ENCODE measurements at places on chromosomes 3 and 15. TPM values are rescaled to one million over a fixed set of nuclear protein-coding genes. Genes with fewer than 3 reads are reported as not detected.

- DNase-seq, result no peak
These were observed 33.8 kb downstream of the RYR3 start for GRCh38 chr15:33344530-33344929.

DNA sequence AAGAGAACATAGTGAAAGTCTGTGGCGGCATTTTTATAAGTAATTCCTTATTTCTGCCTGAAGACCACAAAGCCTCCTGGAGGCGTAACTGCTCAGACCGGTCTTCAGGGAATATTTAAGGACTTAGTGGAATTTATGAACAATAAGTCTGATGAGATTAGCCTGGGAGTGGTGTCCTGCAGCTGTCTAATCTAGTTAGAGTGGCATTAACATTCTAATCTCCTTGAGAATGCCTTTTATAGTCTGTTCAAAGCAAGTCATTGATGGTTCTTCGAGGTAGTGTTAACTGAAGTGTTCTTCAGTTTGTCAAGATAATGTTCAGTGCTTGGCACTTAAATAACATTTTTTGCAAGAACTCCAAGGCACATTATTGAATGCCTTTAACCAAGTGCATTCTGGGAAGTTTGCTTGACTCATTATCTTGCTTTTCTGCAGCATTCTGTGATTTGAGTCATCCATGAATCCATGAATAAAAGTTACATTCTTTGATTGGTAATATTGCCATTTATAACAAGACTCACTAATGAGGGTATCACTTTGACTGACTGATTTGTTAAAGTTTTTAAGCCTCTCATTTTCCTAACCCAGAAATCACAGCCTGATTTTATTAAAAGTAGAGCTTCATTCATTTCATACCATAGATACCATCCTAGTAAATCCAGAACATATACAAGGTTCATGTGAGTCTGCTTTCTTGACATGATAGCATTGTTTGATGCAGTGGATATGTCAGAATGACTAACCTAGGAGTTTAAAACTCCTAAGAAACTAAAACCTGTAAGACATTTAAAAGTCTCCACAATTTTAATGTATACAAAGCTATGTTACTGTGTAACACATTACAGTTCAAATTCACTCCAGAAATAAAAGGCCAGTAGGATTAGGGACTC, 12.5 kb downstream of the RBM5 start:
- peak; percentile 17 for DNase-seq

TTLL13 gene
- 0.10 TPM for total RNA-seq

DNA sequence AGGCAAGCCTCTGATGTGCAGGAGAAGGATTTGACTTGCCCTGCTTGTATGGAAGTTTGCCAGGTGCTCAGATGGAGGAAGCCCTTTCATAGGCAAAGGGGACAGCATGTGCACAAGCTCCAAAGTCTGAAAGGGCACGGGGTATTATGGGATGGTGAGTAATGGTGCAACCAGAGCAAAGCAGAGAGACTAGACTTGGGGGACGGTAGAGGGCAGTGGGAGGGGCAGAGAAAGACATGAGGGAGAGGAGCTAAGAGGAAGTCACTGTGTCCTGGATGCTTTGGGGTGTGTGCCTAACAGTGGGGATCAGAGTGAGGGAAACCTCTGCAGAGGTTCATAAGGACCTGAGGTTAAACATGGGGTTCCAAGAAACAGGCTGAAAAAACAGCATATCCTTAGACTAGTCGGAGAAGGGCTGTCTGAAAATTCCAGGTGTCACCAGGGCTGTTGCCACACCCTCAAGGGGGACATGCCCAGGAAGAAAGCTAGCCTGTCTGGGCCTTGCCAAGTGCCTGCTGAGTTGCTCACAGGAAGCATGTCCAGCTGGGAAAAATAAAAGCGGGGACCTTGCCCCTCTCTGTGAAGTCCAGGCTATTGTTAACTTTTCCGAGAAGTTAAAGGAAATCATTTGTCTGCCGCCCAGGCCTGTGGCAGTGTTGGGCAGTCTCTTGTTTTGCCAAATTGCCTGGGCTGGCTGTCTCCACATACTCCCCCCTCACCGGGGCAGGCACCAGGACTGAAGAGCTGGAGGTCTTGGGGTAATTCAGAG, 47.1 kb downstream of the HRH1 start:
- DNase-seq, result peak; percentile 69

- no peak for DNase-seq
These were observed 9.0 kb upstream of the ZXDC start for GRCh38 chr3:126484662-126485061.

- DNase-seq, result no peak
These were observed 142.1 kb upstream of the LRTM1 start for GRCh38 chr3:55069950-55070349.

DNA sequence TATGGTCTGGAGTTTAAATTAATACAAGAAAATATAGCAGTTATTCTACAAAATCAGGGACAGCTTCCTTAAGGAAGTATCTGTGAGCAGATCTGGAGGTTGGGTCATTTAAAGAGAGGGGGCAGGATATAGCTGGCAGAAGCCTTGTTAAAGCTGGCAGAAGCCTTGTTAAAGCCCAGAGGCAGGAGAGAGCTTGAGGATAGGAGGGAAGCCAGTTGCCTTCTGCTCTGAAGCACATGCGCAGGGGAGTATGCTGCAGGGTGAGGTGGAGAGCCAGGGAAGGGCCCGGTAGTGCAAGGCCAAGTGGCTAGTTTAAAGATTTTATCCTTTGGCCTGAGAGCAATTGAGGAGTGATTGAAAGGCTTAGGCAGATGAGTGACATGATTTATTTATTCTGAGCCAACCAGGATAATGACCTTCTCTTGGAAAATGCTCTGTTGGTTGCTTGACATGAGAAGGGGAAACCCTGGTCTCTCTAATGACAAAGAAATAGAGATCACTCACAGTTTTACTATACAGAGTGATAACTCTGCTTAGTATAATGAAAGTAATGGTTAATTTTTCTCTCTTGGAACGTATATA, 3.9 kb downstream of the EAF1 start:
- DNase-seq, result no peak

ALDH1A2 gene
- 26.8 TPM for total RNA-seq

DNA sequence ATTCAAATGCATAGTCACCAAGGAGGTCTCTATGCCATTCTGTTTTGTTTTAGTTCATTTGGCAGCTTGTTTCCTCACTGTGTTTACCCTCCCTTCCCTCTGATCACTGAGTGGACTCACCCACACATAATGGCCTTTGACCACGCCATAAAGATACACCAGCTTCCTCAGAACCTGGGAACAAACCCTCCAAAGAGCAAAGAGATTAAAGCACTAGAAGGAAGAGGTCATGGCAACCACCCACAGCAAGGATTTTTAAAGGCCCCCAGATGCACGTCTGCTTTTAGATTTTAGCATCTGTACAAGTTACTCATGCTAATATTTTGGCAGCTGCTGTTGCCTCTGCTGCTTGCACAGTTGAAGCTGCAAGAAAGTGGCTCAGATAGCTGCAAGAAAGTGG, 47.9 kb upstream of the CADPS start:
- no peak for DNase-seq

ERC2 gene
- total RNA-seq, result 6.2 TPM

INAFM2 gene
- total RNA-seq, result 11.5 TPM

GRCh38 chr3:525415-525814, 328.9 kb downstream of the CHL1 start:
- DNase-seq, result no peak

GRCh38 chr3:189099505-189100290, 72.1 kb upstream of the TPRG1 start:
- DNase-seq, result no peak

DNA sequence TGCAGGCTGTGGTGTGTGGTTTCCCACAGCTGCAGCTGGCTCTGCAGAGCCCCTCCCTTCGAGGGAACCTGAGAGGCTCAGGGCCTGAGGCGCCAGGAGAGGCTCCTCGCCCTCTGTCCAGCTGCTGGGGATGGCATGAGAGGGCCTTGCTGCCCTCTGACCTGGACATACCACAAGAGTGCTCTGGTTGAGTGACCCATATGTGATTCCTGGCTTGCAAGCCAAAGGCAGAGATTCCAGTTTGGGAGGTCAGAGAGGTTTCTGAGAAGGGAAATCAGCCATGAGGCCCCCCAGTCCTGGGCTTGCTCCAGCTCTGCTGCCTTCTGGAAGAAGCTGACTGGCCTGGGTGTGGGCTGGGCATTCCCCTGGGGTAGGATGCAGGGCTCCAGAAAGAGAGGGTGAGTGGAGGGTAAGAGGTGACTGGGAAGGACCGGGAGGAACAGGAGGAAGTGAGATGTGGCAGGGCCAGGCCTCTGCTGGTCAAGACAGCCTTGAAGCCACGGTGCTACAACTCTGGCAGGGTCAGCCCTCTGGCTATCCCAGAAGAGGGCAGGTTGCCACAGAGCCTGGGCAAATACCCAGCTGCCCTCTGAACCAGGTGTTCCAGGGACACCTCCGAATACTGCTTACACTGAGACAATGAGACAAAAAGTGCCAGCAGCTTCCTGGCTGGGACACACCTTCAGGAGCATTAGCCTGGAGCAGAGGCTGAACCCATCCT, 16.0 kb upstream of the SRP14 start:
- DNase-seq, result peak; percentile 64

GRCh38 chr3:85182975-85183752, 224.4 kb downstream of the CADM2 start:
- DNase-seq, result no peak

DNA sequence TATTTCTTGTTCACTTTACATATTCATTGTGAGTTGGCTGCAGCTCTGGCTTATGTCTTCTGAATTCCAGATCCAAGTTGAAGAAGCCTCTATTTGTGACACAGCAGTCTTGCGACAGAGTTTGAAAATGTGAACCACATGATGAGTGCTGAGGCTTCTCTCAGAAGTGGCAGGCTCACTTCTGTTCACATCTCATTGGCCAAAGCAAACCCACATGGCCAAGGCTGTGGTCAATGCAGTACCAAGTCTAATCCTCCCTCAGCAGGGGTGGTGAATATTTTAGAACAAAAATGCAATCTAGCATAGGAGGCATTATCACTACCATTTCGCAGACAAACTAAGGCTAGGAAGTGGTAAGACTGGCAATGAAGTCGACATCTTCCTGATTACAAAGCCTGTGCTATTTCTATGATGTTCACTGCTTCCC, 45.2 kb downstream of the CDCP1 start:
- peak; percentile 79 for DNase-seq

DNA sequence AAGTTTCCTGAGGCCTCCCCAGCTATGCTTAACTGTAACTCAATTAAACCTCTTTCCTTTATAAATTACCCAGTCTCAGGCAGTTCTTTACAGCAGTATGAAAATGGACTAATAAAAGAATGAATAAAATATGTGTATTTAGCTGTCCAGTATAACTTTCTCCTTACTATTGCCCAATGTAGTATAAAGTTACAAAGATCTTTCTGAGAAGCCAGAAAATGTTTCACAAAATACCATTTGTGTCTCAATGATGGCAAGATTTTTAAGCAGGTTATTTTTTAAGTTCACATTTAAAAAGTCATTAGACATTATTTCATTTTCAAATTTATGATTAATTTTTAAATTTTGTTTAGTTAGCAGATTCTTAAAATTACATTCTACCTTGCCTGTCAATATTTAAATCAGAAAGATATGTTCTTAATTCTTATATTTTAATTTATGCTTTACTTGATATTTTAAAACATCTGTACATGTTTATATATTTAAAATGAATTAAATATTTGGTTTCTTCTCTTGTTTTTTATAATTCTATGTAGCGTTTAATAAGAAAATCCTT, 189.2 kb downstream of the GBE1 start:
- DNase-seq, result no peak

DNA sequence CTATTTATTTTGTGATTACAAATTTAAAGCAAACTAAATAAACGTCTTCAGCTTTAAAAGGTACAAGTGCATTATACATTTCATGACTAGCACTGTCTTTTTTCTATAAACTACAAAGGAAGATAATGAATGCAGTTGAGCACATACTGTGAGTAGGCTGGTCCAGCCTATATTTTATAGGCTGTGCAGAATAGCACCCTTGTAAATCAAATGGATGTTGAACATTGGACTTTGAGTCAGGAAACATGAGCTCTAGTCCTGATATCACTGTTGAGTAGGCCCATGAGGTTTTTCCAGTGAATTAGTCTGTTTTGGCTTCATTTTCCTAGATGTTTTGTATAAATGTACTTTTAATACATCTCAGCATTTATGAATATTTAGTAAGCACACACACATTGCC, 447.3 kb upstream of the KCNMB2 start:
- DNase-seq, result no peak

DNA sequence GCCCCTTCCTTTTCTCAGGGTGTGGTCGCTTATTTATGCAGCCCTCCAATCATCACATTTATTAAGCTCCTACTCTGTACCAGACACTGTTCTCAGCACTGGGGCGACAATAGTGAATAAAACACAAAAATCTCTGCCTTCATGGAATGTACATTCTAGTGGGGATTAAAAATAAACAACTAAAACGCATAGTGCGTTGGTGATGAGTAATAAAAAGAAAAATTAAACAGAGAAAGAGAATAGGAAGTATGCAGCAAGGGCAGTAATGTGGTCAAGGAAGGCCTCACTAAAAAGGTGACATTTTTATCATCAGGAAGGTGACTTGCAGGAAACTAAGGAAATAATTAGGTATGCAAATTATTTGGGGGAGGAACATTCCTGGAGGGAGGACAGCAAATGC, 5.1 kb downstream of the SLC51B start:
- DNase-seq, result no peak

DNA sequence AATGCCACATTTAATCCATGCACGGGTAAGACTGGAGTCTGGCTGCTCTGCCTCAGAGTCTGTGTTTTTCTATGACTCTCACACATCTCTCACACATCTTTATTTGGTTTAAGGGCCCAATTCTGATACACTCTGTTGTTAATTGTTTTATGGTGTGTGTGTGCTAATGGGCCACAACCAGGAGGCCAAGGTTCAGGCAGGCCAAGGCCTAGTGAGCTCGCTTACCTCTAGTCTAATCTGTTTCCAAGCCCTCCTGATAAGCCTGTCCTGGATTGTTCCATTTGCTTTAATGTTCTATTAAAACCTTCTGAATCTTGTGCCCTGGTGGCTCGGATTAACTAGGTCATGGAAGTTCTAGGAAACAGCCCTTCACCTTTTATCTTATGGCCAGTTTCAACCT, 445.4 kb upstream of the DPH6 start:
- no peak for DNase-seq

DNA sequence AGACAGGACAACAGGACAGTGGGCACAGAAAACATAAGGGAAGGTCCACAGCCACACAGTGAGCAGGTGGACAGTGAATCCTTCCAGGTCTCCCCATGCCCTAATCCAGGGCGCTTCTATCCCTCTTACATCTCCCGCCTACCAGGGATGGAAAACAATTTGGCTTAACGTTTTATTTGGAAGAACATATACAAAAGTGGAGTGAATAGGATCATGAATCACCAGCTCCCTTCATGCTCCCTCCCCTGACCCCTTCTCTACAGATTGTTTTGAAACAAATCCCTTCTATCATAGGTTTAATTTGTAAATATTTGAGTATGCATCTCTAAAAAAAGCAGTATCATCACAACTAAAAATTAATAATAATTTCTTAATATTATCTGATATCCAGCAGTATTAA, 52.5 kb downstream of the CLDN11 start:
- no peak for DNase-seq

Measured in renal cortical epithelial cell (primary cell).